ENCODE measurements at places on chromosomes 3 and 15.

DNA sequence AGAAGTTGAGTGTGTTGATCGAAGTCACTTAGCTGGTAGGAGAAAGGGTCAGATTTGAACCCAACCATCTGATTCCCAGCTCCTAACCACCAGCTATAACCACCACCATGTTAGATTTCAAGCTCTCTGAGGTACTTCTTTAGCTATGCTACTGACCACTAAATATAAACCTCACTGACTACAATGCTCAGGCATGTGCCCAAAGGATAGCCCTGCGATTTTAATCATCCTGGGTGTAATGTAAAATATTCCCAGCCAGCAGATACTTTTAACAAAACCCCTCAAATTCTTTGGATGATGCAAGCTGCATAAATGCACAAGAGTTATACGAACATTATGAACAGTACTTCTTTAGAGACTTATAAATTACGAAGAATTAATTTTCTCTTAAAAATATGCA, 115.2 kb upstream of the TSC22D2 start:
- no peak for DNase-seq

GRCh38 chr15:69781411-69782125, 316.1 kb downstream of the TLE3 start:
- DNase-seq: no peak

GRCh38 chr3:81197386-81197785, 564.1 kb downstream of the GBE1 start:
- no peak for DNase-seq

DNA sequence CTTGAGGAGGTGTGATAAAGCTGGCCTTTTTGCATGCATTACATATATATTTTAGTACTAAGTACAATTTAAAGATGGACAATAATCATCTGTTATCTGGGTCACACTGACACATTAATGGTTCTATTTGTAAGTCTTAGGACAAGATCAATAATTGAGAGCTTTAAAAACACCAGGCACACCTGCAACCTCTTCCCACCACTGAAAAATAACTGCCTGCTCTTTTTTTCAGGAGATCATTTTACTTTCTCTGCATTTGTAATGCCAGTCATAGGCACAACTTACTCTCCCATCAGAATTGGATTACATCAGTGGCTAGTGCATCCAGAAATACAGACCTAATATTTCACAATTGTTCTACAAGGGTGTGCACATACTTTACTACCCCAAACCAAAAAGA, 149.8 kb downstream of the MECOM start:
- no peak for DNase-seq

DNA sequence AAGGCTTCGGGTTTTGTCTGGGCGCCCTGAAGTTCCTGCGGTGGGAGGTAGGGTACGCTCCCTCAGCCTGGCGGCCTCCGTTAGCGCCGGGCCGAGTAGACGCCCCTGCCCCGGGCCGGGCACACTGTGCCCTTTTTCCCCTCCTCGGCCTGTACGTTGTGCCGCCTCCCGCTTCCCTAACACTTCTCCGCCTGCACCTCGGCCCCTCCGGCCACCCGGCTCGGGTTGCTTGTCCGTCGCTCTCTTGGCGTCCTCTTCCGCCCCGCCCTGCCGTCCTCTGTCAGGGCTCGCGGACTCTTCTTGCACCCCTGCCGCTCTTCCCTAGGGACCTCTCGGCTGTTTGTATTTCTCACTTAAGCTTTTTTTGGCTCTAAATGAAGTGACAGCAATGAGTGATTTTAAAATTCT, 384 bp downstream of the KNL1 start:
- DNase-seq: peak; percentile 29

DNA sequence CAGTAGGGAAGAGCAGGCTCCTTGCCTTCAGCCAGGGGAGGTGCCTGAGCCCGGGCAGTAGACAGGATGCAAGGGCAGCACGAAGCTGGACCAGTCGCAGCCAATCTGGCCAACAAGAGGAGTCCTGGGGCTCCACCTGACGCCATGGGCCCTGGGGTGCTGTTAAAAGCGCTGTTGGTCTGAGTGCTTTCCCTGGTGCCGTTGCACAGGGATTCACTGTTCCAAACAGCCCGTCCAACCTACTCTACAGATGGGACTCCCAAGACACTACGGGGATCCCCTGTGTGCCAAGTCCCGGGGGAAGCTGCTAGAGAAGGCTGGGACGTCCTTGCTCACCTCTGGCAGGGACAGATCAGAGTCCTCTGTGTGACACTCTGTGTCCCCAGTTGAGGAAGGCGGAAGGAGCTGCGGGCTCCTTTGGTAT, 632 bp downstream of the CTSH start:
- DNase-seq: no peak

- no peak for DNase-seq
These were observed 98.5 kb downstream of the FRMD5 start for GRCh38 chr15:44096596-44096995.

DNA sequence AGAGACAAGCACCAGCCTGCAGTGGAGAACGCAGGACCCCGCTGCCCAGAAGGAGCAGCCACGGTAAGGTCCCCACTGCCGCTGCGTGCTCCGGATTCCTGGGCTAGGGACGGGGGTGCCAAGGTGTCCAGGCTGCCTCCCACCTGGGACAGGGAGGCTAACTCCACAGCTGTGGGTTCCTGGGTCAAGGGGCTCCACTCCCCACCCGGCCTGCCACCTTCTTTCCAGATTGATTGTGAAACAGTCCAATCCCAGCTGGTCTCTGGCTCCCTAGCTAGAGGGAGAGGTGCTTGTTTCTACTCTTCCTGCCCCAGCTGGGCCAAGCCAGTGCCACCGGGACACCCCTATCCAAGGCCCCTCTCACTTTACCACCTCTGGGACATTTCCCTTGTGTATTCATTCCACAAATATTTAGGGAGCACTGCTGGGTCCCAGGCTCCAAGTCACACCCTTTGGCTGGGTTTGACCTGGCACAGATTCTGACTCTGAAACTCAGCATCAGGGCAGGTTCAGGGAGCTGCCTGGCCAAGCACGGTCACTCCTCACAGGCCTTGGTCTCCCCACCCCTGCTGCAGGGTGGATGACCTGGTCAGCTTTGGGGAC, 1.9 kb downstream of the PAK6 start:
- DNase-seq: no peak

DNA sequence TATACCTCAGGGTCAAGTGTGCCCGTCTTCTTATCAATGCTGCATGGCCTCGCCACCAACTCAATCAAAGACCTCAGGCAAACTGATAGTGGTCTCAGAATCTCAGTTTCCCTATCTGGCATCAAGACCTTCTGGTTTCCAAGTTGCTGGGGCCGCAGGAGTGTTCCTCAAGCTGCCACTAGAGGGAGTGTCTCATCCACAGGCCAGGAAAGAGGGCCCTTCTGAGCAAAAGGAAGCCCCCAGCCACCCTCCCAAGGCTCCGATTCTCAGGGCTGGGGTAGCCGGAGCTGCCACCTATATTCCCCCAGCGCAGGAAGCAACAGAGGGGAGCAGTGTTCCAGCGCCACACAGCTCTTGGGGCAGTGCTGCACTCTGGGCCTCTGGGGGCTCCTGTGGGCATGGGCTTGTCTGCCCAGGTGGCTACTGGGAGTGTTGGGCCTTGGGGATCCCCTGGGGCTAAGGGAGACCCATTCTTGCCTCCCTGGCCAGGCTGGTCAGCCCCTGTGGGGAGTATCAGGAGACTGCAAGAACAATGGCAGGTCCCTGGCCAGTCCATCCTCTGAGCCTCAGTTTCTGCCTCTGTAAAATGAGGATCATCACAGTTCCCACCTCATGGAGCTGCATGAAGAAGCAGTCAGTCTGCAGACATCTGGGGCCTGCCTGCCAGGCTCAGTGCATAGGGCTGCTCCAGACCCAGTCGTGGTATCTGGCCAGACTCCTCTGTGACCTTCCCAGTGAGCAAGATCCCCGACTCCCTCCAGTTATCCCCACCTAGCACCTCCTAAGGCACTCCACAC, 23.4 kb upstream of the SEC13 start:
- DNase-seq: peak; percentile 32

DNA sequence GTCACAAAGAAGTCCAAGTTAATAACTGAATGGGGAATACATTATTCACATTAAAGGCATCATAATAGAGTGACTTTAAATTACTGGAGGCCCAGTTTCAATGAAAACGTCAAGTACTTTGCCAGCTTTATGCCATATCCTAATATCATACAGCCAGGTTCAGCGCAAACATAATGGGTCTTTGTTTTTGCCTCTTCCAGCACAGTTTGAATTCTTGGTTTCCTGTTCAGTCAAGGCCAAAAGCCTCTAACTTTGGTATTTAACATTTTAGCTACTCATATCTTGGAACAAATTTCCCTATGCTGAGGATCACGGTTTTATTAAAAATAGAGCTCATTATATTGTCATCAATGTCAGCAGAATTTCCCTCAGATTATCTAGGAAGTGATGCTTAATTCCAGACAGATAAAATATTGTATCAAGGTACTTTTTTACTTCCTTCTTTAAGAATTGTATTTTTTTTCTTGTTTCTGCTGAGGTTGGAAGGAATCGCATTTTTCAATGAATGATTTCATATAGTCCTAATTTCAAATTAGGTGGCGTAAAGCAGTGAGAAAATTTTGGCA, 269.2 kb downstream of the THRB start:
- no peak for DNase-seq

- no peak for DNase-seq
These were observed 30.9 kb upstream of the SEMA3F start for GRCh38 chr3:50124052-50124799.

- DNase-seq: no peak
These were observed 2.0 kb upstream of the GALK2 start for GRCh38 chr15:49168016-49168415.

- no peak for DNase-seq
These were observed 270.6 kb downstream of the CLSTN2 start for GRCh38 chr3:140205598-140205997.

- DNase-seq: no peak
These were observed 21.7 kb downstream of the GPR176 start for GRCh38 chr15:39898317-39898716.

- no peak for DNase-seq
These were observed 3.6 kb upstream of the PTPN23 start for GRCh38 chr3:47377186-47377585.

- DNase-seq: no peak
These were observed 490.0 kb downstream of the EDEM1 start for GRCh38 chr3:5677555-5677954.

- DNase-seq: no peak
These were observed 234.0 kb downstream of the MYRIP start for GRCh38 chr3:40043444-40043755.

DNA sequence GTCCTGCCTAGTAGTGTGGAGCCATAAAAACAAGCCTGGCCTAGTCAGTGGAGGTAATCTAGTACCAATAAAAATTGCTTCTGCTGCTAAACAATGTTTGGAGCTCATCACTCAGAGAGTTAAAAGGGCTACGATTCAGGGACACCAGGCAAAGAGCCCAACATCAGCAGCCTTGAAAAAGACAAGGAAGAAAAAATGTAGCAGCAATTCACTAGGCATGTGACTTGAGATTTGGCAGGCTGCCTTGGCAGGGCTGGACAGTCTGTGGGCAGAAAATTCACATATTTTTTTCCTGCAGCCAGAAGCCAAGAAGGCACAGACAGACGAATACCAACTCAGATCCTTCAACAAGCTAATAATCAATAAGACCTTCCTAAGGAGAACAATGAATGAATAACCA, 47.2 kb downstream of the IGSF11 start:
- no peak for DNase-seq

GRCh38 chr3:52495777-52496602, 852 bp downstream of the STAB1 start:
- DNase-seq: no peak

GRCh38 chr3:143183665-143183964, 64.0 kb downstream of the CHST2 start:
- DNase-seq: no peak

DNA sequence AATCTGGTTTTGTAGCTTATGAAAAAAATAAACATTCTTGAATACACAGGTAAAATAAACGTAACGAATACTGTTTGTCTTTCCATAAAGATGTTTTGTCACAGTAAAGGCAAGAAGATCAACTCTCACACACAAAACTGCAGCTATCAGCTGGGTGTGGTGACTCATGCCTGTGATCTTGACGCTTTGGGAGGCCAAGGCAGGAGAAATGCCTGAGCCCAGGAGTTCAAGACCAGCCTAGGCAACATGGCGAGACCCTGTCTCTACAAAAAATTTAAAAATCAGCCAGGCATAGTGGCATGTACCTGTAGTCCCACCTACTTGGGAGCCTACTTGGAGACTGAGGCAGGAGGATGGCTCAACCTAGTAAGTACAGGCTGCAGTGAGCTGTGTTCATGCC, 39.6 kb downstream of the CBLB start:
- no peak for DNase-seq

DNA sequence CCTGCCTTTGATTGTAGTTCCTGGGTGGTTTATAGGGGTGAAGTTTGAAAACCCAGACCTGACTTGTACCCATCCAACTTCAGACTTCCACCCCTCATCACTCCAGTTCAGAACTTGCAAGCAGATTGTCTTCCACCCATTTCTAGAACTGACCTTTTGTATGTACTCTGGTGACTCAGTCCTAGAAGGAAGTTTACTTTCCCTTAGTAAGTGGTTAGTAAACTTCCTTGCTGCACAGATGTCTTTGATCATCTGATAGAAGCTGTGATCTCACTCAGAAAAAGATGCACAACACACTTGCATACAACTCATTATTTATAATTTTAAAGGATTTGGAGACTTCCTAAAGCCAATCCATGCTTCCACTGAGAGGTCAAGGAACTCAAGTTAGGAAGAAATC, 368.0 kb downstream of the MFSD1 start:
- DNase-seq: no peak

GRCh38 chr3:179398574-179399231, 51.2 kb downstream of the MFN1 start:
- DNase-seq: no peak

DNA sequence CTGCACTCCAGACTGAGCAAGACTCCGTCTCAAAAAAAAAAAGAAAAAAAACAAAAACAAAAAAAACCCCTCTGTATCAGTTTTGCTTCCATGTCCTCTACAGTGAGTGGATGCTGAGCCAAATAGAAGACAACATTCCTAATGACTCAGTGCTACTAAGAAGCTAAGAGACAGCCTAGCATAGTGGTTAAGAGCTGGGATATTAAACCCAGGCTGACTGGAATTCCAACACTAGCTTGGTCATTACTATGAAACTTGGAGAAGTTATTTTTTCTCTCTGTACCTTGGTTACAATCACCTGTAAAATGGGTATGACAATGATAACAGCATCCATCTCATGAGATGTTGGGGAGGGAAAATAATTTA, 60.9 kb upstream of the PYGO1 start:
- DNase-seq: no peak

DNA sequence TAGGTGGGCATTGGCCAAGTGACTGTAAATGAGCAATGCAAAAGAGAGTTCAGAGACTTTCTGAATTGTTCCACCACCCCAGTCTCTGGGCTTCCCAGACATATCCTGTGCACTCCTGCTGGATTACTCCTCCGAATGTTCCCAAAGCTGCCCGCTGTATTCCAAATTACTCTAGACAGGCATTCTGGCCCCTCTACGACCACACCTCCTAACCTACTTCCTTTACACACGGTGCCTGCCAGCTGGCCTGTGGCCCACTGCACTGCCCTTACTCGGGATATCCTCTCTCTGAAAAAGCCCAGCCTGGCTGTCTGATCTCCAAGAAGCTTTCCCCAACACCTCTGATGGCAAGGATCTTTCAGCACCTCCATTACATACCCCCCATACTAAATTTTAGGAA, 66.6 kb downstream of the DUT start:
- no peak for DNase-seq

All from stimulated activated CD8-positive, alpha-beta memory T cell treated with anti-CD3 and anti-CD28 coated beads, Interleukin-15, amount 100 ng/mL, for 48 hours (primary cell).